Activated CD4-positive, alpha-beta T cell treated with anti-CD3 and anti-CD28 coated beads, Interleukin-2, amount 10 ng/mL, durations not matched to agents 7 days and 5 days (primary cell): ENCODE measurements at places on chromosomes 13 and 19. TPM values are rescaled to one million over a fixed set of nuclear protein-coding genes. Genes with fewer than 3 reads are reported as not detected.

DNA sequence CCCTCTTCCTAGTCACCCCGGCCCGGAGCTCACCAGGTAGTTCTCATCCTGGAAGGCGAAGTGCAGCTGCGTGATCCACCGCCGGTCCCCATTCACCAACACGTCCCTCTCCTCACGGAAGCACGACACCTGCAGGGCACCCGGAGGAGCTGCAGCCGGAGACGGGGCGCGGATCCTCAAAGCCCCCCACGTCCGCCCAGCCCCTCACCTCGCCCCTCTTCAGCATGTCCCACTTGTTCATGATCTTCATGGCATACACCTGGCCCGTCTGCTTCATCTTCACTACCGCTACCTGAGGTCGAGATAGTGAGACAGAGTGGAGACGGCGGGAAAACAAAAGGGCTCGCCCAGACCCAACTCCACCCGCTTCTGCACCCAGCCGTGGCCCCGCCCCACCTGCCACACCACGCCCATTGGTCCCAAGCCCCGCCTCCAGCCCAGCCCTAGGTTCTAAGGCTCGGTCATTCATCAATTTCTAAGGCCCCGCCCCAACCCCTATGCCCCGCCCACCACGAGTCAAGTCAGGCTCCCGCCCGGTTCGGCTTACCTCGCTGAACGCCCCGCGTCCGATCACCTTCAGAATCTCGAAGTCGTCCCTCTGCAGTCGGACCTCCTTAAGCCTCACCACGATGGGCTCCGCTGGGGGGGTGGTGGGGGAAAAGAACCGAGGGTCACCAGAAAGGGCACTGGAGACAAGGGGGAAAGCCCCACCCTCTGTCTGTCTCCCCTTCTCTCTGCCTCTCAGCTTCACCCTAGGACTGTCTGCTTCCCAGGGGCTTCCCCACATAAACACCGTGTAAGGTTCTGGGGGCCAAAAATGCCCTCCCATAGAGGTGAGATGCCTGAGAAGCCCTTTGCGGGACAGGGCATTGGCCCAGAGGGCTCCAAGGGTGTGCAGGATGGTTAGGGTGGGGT is 2.8 kb downstream of the DMPK start:
- H3K36me3 ChIP-seq, result peaks cover 9% of the 10 kb centered on the region
- peaks cover 17% of the 10 kb centered on the region for H3K27me3 ChIP-seq
- peaks cover 15% of the 10 kb centered on the region for H3K4me1 ChIP-seq
- H3K27ac ChIP-seq, result no peak overlapping the region

GRCh38 chr19:1009041-1009980 is 9.1 kb downstream of the GRIN3B start:
- DNase-seq, result no peak
- H3K27me3 ChIP-seq, result no peaks in the 10 kb centered on the region
- H3K36me3 ChIP-seq, result peaks cover 4% of the 10 kb centered on the region
- H3K4me1 ChIP-seq, result no peaks in the 10 kb centered on the region
- no peak overlapping the region for H3K27ac ChIP-seq
- H3K4me3 ChIP-seq, result no peak overlapping the region

DNA sequence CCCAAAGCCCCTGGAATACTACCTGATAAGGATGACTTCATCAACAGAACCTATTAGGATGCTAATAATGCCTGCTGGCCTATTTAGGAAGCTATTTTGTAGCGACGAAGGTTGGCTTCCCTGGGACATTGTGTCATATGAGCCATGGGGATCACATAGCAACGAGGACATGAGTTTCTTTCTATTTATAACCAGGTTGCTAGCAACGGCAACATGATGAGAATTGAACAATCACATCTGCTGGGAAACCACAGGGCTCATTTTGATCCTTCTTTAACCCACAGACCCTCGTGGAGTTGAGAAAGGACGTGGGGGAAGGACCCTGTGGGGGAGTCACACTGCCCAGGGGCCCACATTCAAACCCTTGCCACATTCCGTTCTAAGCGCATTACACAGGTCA is 172.2 kb downstream of the COL4A1 start:
- peaks cover 10% of the 10 kb centered on the region for H3K4me1 ChIP-seq
- no peaks in the 10 kb centered on the region for H3K36me3 ChIP-seq
- no peak overlapping the region for H3K4me3 ChIP-seq
- H3K27ac ChIP-seq, result no peak overlapping the region

- H3K36me3 ChIP-seq, result peaks cover 41% of the 10 kb centered on the region
- no peak overlapping the region for H3K27ac ChIP-seq
- DNase-seq, result no peak
- H3K4me3 ChIP-seq, result no peak overlapping the region
- H3K27me3 ChIP-seq, result peaks cover 4% of the 10 kb centered on the region
Observed at GRCh38 chr19:45528744-45529419, 21.6 kb downstream of the VASP start.

DNA sequence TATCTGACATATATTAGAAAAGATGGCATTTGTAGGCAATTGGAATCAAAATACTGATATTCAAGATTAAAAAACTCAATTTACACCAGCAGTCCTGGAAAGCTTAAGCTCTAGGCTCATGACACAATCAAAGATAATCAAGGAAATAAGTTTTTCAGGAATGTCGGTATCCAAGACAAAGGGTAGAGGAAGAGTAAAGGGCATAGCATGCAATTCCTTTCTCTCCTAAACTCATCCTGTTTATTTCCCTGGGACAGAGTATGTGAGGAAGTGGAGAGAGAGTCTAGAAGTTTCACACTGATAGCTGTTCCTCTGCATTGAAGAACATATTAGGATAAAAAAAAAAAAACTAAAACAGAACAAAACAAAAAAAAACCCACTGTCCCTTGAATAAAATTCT is 2452.1 kb downstream of the PCDH9 start:
- no peaks in the 10 kb centered on the region for H3K36me3 ChIP-seq

- H3K36me3 ChIP-seq, result peaks cover 23% of the 10 kb centered on the region
- DNase-seq, result no peak
- no peaks in the 10 kb centered on the region for H3K27me3 ChIP-seq
- H3K4me3 ChIP-seq, result no peak overlapping the region
- H3K27ac ChIP-seq, result no peak overlapping the region
Observed at GRCh38 chr13:100403675-100404074, 184.9 kb downstream of the GGACT start.

GRCh38 chr13:48890391-48890790 is 85.3 kb upstream of the FNDC3A start:
- no peak overlapping the region for H3K4me3 ChIP-seq
- no peak for DNase-seq
- H3K27ac ChIP-seq, result no peak overlapping the region
- H3K36me3 ChIP-seq, result no peaks in the 10 kb centered on the region
- no peaks in the 10 kb centered on the region for H3K27me3 ChIP-seq
- peaks cover 20% of the 10 kb centered on the region for H3K4me1 ChIP-seq

- peaks cover 15% of the 10 kb centered on the region for H3K4me1 ChIP-seq
- peak; percentile 75 for DNase-seq
- no peak overlapping the region for H3K27ac ChIP-seq
Observed at GRCh38 chr19:18388100-18388959, 2.4 kb downstream of the GDF15 start.

- H3K36me3 ChIP-seq, result peaks cover 22% of the 10 kb centered on the region
- no peaks in the 10 kb centered on the region for H3K27me3 ChIP-seq
- DNase-seq, result no peak
- peak overlapping the region; percentile 53 for H3K4me3 ChIP-seq
- H3K4me1 ChIP-seq, result peaks cover 54% of the 10 kb centered on the region
Observed at GRCh38 chr19:40713939-40714338, 2.7 kb downstream of the COQ8B start.

DNA sequence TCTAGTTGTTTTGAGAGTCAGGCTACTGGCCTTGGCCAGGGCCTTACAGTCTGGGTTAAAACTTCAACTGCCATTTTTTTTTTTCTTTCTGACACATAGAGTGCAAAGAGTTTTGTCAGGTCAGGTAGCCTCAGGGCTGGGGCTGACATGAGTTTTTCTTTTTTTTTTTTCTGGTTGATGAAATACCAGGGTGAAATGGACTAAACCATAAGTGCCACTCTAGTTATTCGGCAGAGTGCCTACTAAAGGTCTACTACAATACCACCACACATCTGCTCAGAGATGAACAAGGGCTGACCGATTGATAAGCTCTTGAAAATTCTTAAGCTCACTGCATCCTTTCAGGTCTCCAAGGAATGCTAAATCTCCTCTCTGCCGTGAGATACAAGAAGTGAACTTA is 4.4 kb upstream of the ZNF320 start:
- no peak overlapping the region for H3K27ac ChIP-seq
- no peak overlapping the region for H3K4me3 ChIP-seq
- no peaks in the 10 kb centered on the region for H3K27me3 ChIP-seq
- H3K36me3 ChIP-seq, result peaks cover 45% of the 10 kb centered on the region

- H3K4me3 ChIP-seq, result no peak overlapping the region
- no peaks in the 10 kb centered on the region for H3K27me3 ChIP-seq
- DNase-seq, result no peak
- H3K4me1 ChIP-seq, result no peaks in the 10 kb centered on the region
- no peak overlapping the region for H3K27ac ChIP-seq
Observed at GRCh38 chr13:68745502-68745901, 1362.1 kb upstream of the ATXN8OS start.

GRCh38 chr19:32097620-32098019 is 247.8 kb upstream of the ZNF507 start:
- H3K4me3 ChIP-seq, result no peak overlapping the region
- H3K36me3 ChIP-seq, result no peaks in the 10 kb centered on the region
- no peaks in the 10 kb centered on the region for H3K27me3 ChIP-seq
- DNase-seq, result no peak

DNA sequence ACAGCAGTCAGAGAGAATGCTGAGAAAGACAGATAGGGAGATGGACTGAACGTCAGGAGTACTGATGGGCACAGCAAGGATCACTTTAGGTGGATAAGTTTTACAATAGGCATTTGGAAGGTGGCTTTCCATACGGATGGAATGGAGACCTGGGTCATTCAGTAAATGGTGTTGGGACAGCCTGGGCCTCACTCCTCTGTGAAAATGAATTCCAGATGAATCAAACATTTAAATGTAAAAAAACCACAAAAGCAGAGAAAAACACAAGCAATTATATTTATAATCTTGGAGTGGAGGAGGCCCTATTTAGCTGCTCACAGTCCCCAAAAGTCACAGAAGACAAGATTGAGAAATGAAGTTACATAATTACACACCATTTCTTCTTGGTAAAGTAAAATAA is 4.7 kb downstream of the IL17D start:
- no peak overlapping the region for H3K4me3 ChIP-seq
- peaks cover 5% of the 10 kb centered on the region for H3K27me3 ChIP-seq
- H3K36me3 ChIP-seq, result no peaks in the 10 kb centered on the region
- peaks cover 8% of the 10 kb centered on the region for H3K4me1 ChIP-seq
- no peak for DNase-seq

- H3K27ac ChIP-seq, result peak overlapping the region; percentile 85
- H3K4me3 ChIP-seq, result peak overlapping the region; percentile 69
- H3K4me1 ChIP-seq, result peaks cover 54% of the 10 kb centered on the region
- peaks cover 9% of the 10 kb centered on the region for H3K36me3 ChIP-seq
Observed at GRCh38 chr13:97226788-97227627, 4.9 kb downstream of the MBNL2 start.

DNA sequence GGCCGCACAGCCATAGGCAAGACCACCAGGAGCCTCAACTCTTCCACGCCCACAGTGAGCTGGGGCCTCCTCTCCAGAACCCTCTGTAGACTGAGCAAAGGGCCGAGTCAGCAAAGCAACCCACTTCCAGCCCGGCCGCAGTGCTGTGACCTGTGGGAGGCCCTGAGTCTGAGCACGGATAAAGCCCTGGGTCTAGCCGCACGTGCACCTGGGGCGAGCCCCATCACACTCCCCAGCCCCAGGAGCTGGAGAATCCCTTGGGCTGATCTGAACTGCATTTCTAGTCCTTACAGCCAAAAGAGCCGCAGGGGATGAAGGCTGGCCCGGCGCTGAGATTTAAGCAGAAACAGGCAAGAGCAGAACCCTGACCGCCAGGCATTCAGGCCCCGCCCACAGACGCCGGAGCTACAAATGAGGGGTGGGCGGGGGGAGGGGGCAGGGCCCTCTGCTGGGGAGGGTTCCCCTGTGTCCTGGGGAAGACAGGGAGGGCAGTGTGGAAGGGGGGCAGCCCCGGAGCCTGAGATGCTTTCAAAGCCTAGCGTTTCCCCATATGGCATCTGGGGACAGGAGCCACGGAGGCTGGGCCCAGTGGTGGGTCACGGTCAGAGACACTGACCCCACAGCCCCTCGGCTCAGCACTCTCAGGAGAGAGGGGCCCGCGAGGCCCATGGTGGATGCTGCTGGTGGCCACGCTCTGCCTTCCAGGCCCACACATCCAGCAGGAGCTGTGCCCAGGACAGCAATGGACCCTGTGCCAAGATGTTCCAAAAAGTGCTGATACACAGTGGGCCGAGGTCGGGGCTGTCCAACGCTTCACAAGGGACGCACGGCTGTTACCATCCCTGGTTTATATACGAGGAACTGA is 4.9 kb downstream of the TMEM259 start:
- DNase-seq, result no peak
- H3K27me3 ChIP-seq, result no peaks in the 10 kb centered on the region
- H3K36me3 ChIP-seq, result peaks cover 4% of the 10 kb centered on the region
- no peak overlapping the region for H3K4me3 ChIP-seq
- no peak overlapping the region for H3K27ac ChIP-seq
- peaks cover 25% of the 10 kb centered on the region for H3K4me1 ChIP-seq

- no peak overlapping the region for H3K27ac ChIP-seq
- H3K27me3 ChIP-seq, result no peaks in the 10 kb centered on the region
- DNase-seq, result no peak
- H3K4me3 ChIP-seq, result no peak overlapping the region
- no peaks in the 10 kb centered on the region for H3K36me3 ChIP-seq
Observed at GRCh38 chr13:80011448-80012212, 329.3 kb downstream of the SPRY2 start.

DNA sequence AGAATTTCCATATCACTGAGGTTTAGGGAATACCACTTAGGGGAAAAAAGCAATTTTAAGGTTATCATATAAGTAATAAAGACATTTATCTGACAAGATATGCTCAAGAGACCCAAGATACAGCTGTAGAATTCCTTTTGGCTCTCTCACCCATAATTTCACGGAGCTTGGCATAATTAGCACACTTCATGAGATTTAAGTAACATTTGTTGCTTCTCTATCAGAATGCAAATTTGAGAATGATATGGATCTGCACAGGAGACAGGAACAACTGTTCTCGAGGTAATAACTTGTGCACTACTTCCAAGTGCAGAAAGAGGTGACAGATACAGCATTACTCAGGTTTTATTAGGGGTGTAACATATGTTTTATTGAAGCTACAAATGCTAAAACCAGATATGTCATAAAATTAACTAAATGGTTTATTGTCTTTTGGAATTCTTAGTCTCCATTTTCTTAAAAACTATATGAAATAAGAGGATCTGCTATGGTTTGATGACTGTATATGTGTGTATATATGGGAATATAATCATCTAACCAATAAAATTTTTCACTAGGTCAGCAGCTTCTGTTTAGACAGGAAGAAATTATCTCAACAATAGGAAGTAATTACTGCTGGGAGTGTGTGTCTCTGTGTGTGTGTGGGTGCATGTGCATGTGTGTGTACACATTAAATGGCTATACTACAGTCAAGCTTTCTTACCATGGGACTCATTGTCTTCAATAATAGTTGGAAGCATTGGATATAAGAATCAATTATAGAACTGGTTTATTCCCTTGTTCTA is 401.3 kb downstream of the PCDH17 start:
- H3K36me3 ChIP-seq, result no peaks in the 10 kb centered on the region
- no peak overlapping the region for H3K4me3 ChIP-seq
- H3K27ac ChIP-seq, result no peak overlapping the region
- H3K27me3 ChIP-seq, result no peaks in the 10 kb centered on the region
- no peak for DNase-seq

Gene DACT3
- total RNA-seq, result 0.42 TPM

Gene RASAL3
- total RNA-seq, result 123 TPM

Gene TLE6
- 1.2 TPM for total RNA-seq

Gene DIAPH3
- 24.1 TPM for total RNA-seq

Gene TMEM190
- not detected for total RNA-seq

Gene ELSPBP1
- not detected for total RNA-seq

Gene HNRNPA1L2
- 9.1 TPM for total RNA-seq

Gene LYPD3
- 0.73 TPM for total RNA-seq

Gene KLK15
- not detected for total RNA-seq

Gene ICAM5
- total RNA-seq, result 0.12 TPM

Gene CCDC70
- total RNA-seq, result not detected

Gene STOML3
- total RNA-seq, result not detected

Gene OR10H1
- not detected for total RNA-seq

Gene ZNF681
- 5.2 TPM for total RNA-seq

Gene NPHS1
- total RNA-seq, result not detected
